ENCODE measurements at places on chromosomes 11 and 22.

GRCh38 chr11:11971906-11972547, 36.4 kb downstream of the DKK3 start:
- DNase-seq, result no peak

GRCh38 chr22:19543970-19544708, 19.9 kb upstream of the CLDN5 start:
- DNase-seq, result no peak

- no peak for DNase-seq
Observed at GRCh38 chr22:28183078-28183860, 264.2 kb upstream of the PITPNB start.

GRCh38 chr11:19890308-19890707, 177.7 kb downstream of the NAV2 start:
- no peak for DNase-seq

GRCh38 chr22:46567471-46567870, 30.1 kb upstream of the CELSR1 start:
- DNase-seq, result no peak

GRCh38 chr11:102802341-102802740, 4.4 kb upstream of the MMP1 start:
- no peak for DNase-seq

Measured in NCI-H1436 (cell line).